Mesenteric fat pad (tissue), 1 donor: ENCODE measurements at places on chromosomes 12 and 14.
A peak's percentile ranks its signal among the peaks of the same experiment; 100 is the strongest.

DNA sequence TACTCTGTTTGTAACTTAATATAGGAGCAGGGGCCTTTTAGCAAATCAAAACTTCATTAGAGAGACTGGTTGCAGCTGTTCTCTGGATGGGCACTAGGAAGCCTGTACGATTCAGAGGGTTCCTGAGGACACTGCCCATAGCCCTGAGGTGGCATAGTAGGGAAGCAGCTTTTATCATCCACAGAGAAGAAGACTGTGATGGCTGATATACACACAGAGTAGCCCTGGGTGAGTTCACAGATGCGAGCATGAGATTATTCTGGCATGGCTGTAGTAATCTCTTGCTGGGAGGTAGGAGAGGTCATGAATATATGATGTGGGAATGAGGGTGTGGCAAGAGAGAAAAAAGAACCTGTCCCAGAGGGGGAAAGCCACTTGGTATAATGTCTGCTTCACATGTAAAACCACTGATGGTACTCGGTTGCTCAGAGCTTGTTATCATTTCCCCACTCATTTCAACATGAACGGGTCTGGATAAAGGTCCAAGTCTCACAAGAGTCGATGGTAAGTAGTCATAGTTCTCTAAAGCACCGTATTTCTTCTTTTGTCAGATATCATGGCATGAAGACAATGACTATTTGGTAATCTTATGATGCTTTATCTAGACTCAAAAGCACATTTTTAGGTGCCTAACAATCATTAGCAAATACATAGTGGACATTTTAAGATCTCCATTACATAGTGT, 52.0 kb downstream of the PEBP1 start:
- DNase-seq, result no peak

GRCh38 chr12:64696080-64696741, 63.0 kb downstream of the GNS start:
- DNase-seq, result no peak

DNA sequence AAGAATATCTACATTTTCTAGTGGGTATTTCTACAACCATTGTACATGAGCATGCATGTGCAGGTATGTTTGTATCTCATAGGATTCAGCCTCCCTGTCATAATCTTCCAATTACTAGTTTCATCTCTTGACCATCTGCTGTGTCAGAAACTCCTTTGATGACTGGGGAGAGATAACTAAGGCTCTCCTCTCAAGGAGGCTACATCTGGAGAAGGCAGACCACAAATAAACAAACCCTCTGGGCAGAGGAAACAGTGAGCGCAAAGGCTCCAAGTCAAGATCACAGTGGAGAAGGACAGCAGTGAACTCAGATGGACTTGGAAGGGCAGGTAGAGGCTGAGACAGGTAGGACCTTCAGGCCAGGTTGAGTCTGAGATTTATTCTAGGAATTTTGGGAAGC, 166.4 kb downstream of the PELI2 start:
- no peak for DNase-seq

DNA sequence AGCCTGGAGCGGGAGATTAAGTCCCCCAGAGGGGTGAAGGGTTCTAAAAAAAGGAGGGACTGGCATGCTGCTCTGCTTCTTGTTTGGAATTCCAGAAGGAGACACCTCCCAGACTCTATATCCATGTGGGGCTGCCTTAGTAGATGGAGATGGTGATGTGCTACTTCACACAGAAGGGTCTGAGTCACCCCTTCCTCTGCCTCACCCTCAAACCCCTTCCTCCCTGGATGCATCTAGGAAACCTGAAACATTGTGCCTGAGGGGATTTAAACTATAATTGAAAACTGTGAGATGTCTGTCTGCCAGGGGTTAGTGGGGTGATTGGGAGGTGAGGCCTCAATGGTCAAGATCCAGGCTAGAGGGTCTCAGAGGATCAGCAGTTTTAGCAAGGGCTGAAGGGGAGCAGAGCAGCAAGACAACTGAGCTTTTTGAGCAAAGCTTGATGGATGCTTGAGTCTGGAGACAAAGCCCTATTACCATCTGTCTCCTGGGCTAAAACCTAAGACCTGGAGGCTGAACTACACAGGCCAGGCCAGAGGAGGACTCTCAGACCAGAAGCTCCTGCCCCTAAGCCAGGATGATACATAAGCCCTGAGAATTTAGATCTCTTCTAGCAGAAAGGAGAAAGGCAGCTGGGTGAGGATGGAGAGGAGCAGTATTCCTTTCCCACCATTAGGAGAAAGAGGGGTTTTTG, 314.7 kb upstream of the ATP2B1 start:
- no peak for DNase-seq

- DNase-seq, result no peak
Measured at GRCh38 chr12:104622928-104623327, 166.2 kb downstream of the CHST11 start.

- DNase-seq, result peak; percentile 87
Measured at GRCh38 chr14:22556021-22556989, 32.7 kb downstream of the DAD1 start.

DNA sequence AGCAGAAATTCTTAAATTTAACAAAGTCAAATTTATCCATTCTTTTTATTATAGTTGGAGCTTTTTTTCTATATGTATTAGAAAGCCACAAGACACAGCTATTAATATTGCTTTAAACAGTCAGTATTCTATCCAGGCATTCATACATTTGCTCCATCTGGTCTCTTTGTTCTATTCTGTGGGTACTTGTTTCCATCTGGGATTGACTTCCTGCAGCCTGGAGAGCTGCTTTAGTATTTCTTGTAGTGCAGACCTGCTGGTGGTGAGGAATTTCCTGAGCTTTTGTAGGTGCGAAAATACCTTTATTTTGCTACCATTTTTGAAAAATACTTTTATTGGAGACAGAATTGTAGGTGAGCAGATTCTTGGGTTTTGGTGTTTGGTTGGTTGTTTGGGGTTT, 29.0 kb downstream of the CCDC60 start:
- DNase-seq, result no peak

- no peak for DNase-seq
Measured at GRCh38 chr14:77189479-77189878, 7.9 kb downstream of the TMEM63C start.

GRCh38 chr12:108477055-108477880, 37.8 kb upstream of the FICD start:
- no peak for DNase-seq

- no peak for DNase-seq
Measured at GRCh38 chr14:68814539-68815297, 21.9 kb upstream of the ZFP36L1 start.

GRCh38 chr12:60066655-60067054, 470.8 kb downstream of the SLC16A7 start:
- no peak for DNase-seq

- no peak for DNase-seq
Measured at GRCh38 chr14:37559386-37559785, 35.7 kb downstream of the FOXA1 start.

GRCh38 chr12:132618683-132619043, at the start of gene P2RX2:
Gene P2RX2, plus strand, starts transcription at chr12:132618776. Its CDS starts 41 bp downstream, at chr12:132618817.
- DNase-seq, result no peak

DNA sequence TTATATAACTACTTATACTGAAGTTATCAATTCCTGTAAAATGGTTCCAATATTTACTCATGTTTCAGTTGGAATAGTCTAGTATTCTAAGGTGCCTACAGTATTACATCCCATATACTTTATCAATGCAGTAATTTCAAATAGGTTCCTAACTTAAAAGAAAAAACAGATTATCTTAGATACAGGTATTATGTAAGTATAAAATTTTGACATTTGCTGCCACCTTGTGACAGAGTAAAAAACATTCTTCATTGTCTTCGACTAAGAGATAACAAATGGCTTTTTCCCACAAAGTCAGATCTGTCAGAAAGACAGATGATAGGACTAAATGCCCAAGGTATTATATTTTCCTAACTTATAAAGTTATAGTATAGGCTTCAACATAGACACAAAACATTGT, 78.7 kb downstream of the TXNDC16 start:
- DNase-seq, result no peak

GRCh38 chr14:75527449-75528163, 5.3 kb downstream of the BATF start:
- no peak for DNase-seq

GRCh38 chr14:61258985-61259384, 22.2 kb downstream of the TMEM30B start:
- DNase-seq, result no peak

DNA sequence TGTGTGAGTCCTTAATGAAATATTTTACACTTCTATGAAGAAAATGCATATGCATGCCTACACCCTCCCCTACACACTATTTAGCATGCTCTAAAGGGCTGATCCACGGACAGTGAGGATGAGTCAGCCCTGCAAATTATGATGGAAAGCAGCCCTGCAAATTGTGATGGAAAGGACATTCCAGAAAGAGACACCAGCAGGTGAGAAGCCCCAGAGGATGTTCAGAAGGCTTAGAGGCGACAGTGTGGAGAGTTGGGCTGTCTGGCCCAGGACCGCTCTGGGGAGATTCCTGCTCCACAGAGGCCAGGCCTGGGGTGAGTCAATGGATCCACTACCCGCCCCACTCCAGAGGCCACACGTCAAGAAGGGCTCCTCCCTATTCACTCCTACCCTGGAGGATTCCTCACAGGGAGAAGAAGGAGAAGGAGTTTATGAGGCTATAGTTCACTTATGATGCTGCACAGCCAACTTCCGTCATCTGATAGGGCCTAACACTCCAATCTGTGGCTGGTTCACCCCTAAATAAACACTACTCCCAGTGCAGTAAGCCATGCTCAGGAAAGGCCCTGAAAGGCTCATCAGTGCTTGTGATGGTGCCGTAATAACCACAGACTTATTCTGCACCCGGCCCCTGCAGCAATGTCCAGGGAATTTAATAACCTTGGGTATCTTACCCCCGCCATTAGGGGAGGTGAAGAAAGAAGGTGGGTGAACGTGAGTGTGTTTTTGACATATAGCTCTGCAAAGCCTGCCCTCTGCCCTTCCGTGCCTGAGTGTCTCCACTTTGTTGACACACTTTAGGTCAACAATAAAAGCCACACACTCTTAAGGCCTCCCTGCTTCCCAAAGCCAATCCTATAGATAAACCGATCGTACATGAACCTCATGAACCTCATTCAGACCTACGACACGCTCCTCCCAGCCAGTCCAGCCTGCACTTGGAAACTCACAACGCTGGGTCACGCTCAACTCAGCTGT, 46.4 kb downstream of the CLMN start:
- peak; percentile 59 for DNase-seq

DNA sequence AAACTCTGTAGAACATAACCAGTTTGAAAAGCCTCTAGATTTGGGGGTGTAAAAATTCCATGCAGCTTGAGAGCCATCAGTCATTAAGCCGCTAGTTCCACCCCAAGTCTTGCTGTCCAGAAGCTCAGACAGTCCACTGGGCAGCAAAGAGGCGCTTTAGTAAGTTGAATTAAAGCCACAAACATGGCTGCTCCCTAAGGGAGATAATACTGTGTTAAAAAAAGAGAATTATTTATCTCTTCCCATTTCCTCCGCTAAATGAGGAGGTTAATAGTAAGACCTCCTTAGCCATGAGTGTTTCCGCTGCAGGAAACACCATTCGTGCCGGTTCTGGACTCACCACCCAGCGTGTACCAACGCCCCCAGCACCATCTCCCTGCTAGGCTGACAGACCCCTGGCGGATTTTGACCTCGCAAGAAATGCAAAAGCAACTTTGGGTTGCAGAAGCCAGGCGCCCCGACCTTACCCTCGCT, 536 bp downstream of the TM7SF3 start:
- peak; percentile 90 for DNase-seq

DNA sequence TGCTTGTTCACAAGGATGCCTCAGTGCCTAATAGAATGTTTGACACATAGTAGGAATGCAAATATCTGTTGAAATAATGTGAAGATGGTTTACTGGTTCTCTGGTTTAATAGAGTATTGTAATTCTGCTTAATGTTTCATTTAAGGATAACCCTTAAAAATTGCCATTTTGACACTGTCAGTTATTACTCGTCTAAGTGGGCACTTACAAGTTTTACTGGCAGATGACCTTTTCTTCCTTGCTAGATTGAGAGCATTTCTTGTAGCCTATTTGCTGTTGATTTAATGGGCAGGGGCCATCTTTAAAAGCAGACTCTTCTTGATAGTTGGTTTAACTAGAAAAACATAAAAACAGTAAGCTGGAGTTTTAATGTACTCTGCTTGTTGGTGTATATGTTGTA, 1.9 kb downstream of the TMEM263 start:
- no peak for DNase-seq

- DNase-seq, result peak; percentile 80
Measured at GRCh38 chr14:95236221-95236620, 78.9 kb upstream of the DICER1 start.

GRCh38 chr12:3261782-3262359, 184.7 kb downstream of the TSPAN9 start:
- no peak for DNase-seq

DNA sequence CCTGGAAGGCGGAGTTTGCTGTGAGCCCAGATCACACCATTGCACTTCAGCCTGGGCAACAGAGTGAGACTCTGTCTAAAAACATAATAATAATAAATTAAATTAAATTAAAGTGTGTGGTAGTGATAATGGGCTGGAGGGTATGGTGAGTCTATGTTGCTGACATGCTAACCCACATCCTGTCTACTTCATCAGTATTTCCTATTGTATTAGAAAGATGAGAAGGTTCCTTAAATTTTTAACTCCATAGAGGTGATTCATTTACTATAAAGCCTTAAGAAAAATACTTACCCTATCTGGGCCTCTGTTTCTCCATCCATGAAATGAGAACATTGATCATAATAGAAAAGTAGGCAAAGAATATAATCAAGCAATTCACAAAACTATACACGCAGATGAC, 280.5 kb downstream of the FBXL14 start:
- no peak for DNase-seq
